A549 treated with dexamethasone at 1 μM for 4 hours (cell line): ENCODE measurements at places on chromosomes 3 and 15. TPM values are rescaled to one million over a fixed set of nuclear protein-coding genes. Genes with fewer than 3 reads are reported as not detected.

The DPPA2 gene
- 0.06 TPM in 1 of 5 replicates, not detected in the others for total RNA-seq

The EXD1 gene
- total RNA-seq = 0.35 TPM in 1 of 5 replicates, not detected in the others

The NDUFB5 gene
- total RNA-seq = 43.6 to 56.2 TPM (median 46.9 TPM) in 5 replicates

The PRSS50 gene
- not detected in 5 replicates for total RNA-seq

The MME gene
- total RNA-seq = 0.07 to 0.13 TPM (median 0.08 TPM) in 3 of 5 replicates, not detected in the others

The GABRG3 gene
- total RNA-seq = 0.24 to 0.49 TPM (median 0.38 TPM) in 5 replicates

The STAC gene
- 1.7 to 2.3 TPM (median 2.1 TPM) in 5 replicates for total RNA-seq

The CCPG1 gene
- total RNA-seq = 31.5 to 47.1 TPM (median 39.4 TPM) in 5 replicates

The PIGZ gene
- total RNA-seq = 0.97 to 1.7 TPM (median 1.6 TPM) in 5 replicates

The RHOV gene
- total RNA-seq = 3.7 to 4.3 TPM (median 3.7 TPM) in 5 replicates

The HIGD2B gene
- total RNA-seq = 0.10 TPM in 1 of 5 replicates, not detected in the others

The SNRPN gene
- 97.3 to 106 TPM (median 101 TPM) in 5 replicates for total RNA-seq

The C3orf85 gene
- not detected in 5 replicates for total RNA-seq

The CYP11A1 gene
- total RNA-seq = 0.05 TPM in 1 of 5 replicates, not detected in the others

The ARGFX gene
- not detected in 5 replicates for total RNA-seq

The ECE2 gene
- total RNA-seq = not detected in 5 replicates

The GCNT3 gene
- total RNA-seq = 111 to 128 TPM (median 119 TPM) in 5 replicates

The SETD5 gene
- 37.4 to 55.7 TPM (median 48.6 TPM) in 5 replicates for total RNA-seq

The SPTBN5 gene
- 0.07 to 0.25 TPM (median 0.16 TPM) in 5 replicates for total RNA-seq

The ZDHHC23 gene
- 2.4 to 4.0 TPM (median 3.5 TPM) in 5 replicates for total RNA-seq

The IGSF10 gene
- total RNA-seq = 0.34 to 0.53 TPM (median 0.40 TPM) in 5 replicates

The SCN11A gene
- not detected in 5 replicates for total RNA-seq

The FES gene
- total RNA-seq = 0.58 to 0.83 TPM (median 0.61 TPM) in 5 replicates

The PP2D1 gene
- not detected in 5 replicates for total RNA-seq
